ENCODE measurements at places on chromosomes 1 and 21. TPM values are rescaled to one million over a fixed set of nuclear protein-coding genes. Genes with fewer than 3 reads are reported as not detected.

DNA sequence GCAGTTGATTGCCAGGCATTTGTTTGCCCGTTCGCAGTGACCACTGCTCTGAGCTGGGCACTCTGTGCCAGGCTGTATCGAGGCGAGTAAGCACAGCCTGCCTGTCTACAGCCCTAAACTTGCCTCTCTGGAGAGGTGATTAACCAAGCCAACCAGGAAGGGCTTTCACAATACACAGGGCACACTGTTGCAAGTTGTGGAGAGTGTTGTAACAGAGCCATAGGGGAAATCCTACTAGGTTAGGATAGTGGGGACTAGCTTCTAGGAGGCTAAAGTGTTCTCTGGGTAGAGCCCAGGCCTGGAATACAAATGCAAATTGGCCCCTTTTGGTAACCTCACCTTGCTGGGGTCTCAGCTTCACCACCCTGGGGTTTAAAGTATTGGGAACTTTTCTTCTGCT lies 23.8 kb downstream of the PRDM2 start:
- no peaks in the 10 kb centered on the region for H3K36me3 ChIP-seq
- no peak overlapping the region for H3K27ac ChIP-seq
- no peaks in the 10 kb centered on the region for H3K27me3 ChIP-seq
- no peak for DNase-seq
- no peaks in the 10 kb centered on the region for H3K4me1 ChIP-seq

GRCh38 chr1:219149953-219150352 lies 23.7 kb upstream of the LYPLAL1 start:
- H3K36me3 ChIP-seq, result no peaks in the 10 kb centered on the region
- no peaks in the 10 kb centered on the region for H3K4me1 ChIP-seq
- H3K27ac ChIP-seq, result no peak overlapping the region
- H3K4me3 ChIP-seq, result no peak overlapping the region
- no peak for DNase-seq
- no peaks in the 10 kb centered on the region for H3K27me3 ChIP-seq

PLA2G5 gene
- 5.9 TPM for total RNA-seq

SERINC2 gene
- 41.2 TPM for total RNA-seq

GRCh38 chr1:15928971-15929965 lies 46.6 kb downstream of the ZBTB17 start:
- no peak overlapping the region for H3K27ac ChIP-seq
- peak; percentile 61 for DNase-seq
- H3K4me1 ChIP-seq, result peaks cover 10% of the 10 kb centered on the region
- peaks cover 8% of the 10 kb centered on the region for H3K36me3 ChIP-seq
- H3K27me3 ChIP-seq, result no peaks in the 10 kb centered on the region
- H3K4me3 ChIP-seq, result no peak overlapping the region

GRCh38 chr1:155050560-155051341 lies at the start of gene ADAM15:
Gene ADAM15, plus strand, starts transcription at chr1:155051316. Its CDS starts 71 bp downstream, at chr1:155051387.
- no peaks in the 10 kb centered on the region for H3K27me3 ChIP-seq
- no peaks in the 10 kb centered on the region for H3K36me3 ChIP-seq
- peak within 1 kb of the TSS; percentile 44 for H3K4me3 ChIP-seq
- peak; percentile 85 for DNase-seq
- peak within 1 kb of the TSS; percentile 84 for H3K27ac ChIP-seq

TEX38 gene
- total RNA-seq, result not detected

CORT gene
- total RNA-seq, result not detected

MNDA gene
- 3.0 TPM for total RNA-seq

DNA sequence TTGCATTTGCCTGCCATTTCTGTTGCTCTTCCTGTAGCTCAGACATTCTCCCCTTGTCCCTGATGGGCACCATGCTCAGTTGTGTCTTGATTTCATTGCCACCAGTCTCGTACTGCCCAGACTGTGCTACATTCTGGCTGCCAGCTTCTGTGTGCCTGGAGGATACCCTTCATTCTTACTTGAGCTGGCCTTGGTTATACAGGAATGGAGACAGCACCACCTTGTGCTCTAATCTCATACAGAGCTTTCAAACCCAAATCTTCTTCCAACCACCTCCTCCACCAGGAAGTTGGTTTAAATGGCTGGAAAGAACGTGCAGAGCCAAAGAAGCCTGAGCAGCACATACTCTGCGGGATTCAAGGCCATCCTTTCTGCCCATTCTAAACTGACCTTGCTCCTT lies 165.3 kb downstream of the SLC35F3 start:
- no peaks in the 10 kb centered on the region for H3K36me3 ChIP-seq
- peaks cover 3% of the 10 kb centered on the region for H3K4me1 ChIP-seq
- no peaks in the 10 kb centered on the region for H3K27me3 ChIP-seq

GRCh38 chr1:17425806-17426600 lies 13.5 kb downstream of the RCC2 start:
- peaks cover 12% of the 10 kb centered on the region for H3K4me1 ChIP-seq
- DNase-seq, result no peak
- H3K27me3 ChIP-seq, result no peaks in the 10 kb centered on the region
- no peak overlapping the region for H3K4me3 ChIP-seq
- H3K27ac ChIP-seq, result no peak overlapping the region

E2F2 gene
- under 0.01 TPM for total RNA-seq

GRCh38 chr21:21341041-21341440 lies 342.8 kb downstream of the NCAM2 start:
- no peak overlapping the region for H3K4me3 ChIP-seq
- DNase-seq, result no peak
- no peaks in the 10 kb centered on the region for H3K27me3 ChIP-seq
- no peak overlapping the region for H3K27ac ChIP-seq

- H3K27me3 ChIP-seq, result no peaks in the 10 kb centered on the region
- H3K27ac ChIP-seq, result peak overlapping the region; percentile 78
- H3K36me3 ChIP-seq, result peaks cover 3% of the 10 kb centered on the region
- no peak overlapping the region for H3K4me3 ChIP-seq
Observed at GRCh38 chr21:43740497-43741156, 21.7 kb downstream of the PDXK start.

COL11A1 gene
- total RNA-seq, result 2.6 TPM

- H3K27me3 ChIP-seq, result no peaks in the 10 kb centered on the region
- no peaks in the 10 kb centered on the region for H3K36me3 ChIP-seq
- DNase-seq, result no peak
- no peak overlapping the region for H3K27ac ChIP-seq
- no peak overlapping the region for H3K4me3 ChIP-seq
- H3K4me1 ChIP-seq, result no peaks in the 10 kb centered on the region
Observed at GRCh38 chr1:172682812-172683211, 23.9 kb downstream of the FASLG start.

DNA sequence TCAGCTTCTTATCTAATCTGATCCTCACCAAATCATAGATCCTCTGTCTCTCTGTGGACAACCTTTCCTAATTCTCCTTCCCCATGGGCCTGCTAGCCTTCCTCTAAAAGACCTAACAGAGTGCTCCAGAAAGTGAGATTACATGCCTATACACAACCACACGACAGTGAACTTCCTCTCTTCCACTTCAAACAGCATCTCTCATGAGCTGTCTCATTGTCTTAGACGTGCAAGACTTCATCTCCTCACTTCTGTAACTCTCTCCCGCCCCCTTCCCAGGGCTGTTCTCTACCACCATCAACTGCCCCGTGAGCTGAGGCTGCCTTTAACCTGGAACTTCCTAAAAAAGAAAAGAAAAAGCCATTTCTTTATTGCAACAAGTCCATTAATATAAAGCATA lies 14.1 kb upstream of the A3GALT2 start:
- DNase-seq, result no peak
- peaks cover 75% of the 10 kb centered on the region for H3K4me1 ChIP-seq
- H3K36me3 ChIP-seq, result peaks cover 17% of the 10 kb centered on the region
- H3K27ac ChIP-seq, result peak overlapping the region; percentile 14

DNA sequence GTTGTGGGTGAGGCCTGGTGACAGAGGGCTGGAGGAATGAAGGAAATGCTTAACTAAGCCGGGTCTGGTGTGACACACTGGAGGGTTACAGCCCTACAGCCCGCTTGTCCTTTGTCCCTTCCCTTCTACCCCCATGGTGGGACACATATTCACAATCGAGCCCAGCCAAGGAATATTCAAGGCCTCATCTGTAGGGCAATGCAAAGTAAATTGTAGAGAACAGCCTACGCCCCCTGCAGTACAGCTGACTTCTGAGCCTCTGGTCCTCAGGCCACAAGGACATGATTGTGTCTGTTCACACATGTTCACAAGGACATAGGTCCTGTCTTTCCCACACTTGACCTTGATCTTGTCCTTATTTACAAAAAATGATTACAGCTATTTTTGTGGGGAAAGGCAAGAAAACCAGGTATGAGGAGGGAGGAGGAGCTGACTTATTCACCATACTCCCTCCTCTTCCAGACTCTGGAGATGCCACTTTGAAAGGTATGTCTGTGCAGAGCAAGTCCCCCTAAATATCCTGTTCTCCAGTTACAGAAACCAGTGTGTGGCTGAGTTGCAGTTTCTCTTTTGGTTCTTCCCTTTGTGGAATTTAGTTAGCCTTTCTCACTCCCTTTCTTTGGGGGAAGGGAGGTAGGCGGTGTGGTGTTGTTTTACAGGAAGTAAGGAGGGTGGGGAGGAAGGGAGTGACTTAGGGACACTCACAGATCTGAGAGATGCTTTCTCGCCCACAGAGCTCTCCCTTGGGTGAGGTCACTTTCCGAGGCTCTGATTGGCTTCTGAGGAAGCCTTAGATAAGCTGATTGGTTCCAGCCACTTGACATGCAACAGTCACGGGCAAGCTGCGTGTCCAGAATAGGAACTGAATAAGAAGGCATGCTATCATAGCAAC lies 14.6 kb downstream of the POLR3GL start:
- H3K27ac ChIP-seq, result peak overlapping the region; percentile 90
- peak; percentile 94 for DNase-seq
- no peaks in the 10 kb centered on the region for H3K27me3 ChIP-seq
- no peaks in the 10 kb centered on the region for H3K36me3 ChIP-seq
- no peak overlapping the region for H3K4me3 ChIP-seq

DNA sequence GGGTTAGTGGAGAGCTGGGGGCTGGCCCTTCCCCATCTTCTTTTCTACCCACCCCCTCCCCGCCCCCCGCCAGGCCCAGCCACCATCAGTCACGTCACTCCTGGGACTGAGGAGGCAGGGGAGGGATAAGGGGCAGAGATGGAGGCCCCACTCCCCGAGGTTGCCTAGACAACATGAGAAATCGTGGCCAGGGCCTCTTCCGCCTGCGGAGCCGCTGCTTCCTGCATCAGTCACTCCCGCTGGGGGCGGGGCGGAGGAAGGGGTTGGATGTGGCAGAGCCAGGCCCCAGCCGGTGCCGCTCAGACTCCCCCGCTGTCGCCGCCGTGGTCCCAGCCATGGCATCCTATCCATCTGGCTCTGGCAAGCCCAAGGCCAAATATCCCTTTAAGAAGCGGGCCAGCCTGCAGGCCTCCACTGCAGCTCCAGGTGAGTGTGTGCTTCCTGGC lies 1.2 kb downstream of the AMPD2 start:
- no peaks in the 10 kb centered on the region for H3K27me3 ChIP-seq
- peak overlapping the region; percentile 80 for H3K27ac ChIP-seq
- peaks cover 46% of the 10 kb centered on the region for H3K4me1 ChIP-seq

DNA sequence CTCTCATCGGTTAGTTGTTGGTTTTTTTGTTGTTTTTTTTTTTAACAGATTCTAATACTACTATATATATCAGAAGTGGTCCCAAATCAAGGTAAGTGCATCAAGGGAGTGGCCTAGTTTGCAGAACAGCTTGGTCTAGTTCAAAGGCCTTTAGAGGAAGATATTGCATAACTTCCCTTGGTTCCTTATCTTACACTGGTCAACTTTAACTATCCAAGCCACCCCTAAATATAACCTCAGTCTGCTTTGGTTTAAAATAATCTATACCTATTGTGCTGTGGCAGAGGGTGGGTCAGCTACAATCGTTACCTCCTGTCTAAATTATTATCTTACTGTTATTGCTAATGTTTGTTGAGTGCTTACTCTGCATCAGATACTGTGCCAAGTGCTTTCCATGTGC lies 6.9 kb downstream of the S100A12 start:
- no peak overlapping the region for H3K4me3 ChIP-seq
- H3K4me1 ChIP-seq, result no peaks in the 10 kb centered on the region

DNA sequence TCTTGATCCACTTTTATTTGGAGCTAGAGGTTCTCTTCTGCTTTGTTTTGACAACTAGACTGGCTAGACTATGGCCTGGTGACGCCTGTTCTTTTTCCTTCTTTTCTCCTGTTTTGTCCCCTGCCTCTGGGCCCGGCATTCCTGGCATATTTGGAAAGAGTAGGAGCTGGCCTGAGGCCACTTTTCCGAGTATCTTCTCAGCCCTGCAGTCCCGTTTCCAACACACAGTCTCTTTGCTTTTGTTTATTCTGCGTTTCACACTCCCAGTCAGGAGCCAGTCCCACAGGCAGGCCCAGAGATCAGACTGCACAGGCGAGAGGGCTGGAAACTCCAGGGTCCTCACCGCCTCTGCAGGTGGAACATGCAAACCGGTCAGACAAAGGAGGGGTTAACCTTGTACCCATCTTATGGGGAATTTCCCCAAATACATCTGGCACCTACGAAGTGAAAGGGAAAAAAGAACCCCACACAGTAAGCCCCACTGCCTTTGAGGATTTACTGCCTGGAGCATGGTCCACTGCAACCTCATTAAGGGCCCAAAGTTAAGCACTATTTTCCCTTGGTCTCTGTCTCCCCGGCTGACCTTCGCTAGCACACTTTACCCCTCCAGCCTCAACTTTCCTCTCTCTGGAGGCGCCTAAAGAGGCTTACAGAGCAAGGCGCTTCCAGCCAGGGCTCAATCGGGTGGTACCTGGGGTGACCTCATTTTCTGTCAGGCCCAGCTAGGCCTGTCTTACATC lies 141.1 kb downstream of the TOMM20 start:
- no peaks in the 10 kb centered on the region for H3K36me3 ChIP-seq
- no peaks in the 10 kb centered on the region for H3K27me3 ChIP-seq
- H3K27ac ChIP-seq, result peak overlapping the region; percentile 91
- no peak overlapping the region for H3K4me3 ChIP-seq
- H3K4me1 ChIP-seq, result peaks cover 30% of the 10 kb centered on the region
- DNase-seq, result peak; percentile 72

ATP6V1G3 gene
- not detected for total RNA-seq
